Keratinocyte (primary cell): ENCODE measurements at places on chromosomes 7 and 10.

DNA sequence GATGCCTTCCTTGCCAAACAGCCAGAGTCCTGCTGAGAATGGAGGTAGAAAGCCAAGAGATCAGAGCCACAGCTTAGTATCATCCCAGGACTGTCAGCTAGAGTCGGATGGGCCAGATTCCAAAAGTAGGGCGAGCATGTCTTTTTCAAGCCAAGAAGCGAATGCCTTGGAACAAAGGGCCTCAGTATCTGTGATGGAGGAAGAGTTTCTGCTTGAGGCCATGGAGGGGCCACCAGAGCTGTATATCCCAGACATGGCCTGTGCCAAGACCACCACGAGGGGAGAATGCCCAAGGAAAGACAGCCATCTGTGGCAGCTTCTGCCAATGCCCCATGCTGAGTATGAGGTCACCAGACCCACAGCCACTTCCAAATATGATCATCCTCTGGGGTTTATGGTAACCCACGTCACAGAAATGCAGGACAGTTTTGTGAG lies 44.3 kb upstream of the PPP1R17 start:
- no peak for DNase-seq

- DNase-seq, result no peak
Measured at GRCh38 chr7:92785923-92786322, 50.5 kb downstream of the CDK6 start.

DNA sequence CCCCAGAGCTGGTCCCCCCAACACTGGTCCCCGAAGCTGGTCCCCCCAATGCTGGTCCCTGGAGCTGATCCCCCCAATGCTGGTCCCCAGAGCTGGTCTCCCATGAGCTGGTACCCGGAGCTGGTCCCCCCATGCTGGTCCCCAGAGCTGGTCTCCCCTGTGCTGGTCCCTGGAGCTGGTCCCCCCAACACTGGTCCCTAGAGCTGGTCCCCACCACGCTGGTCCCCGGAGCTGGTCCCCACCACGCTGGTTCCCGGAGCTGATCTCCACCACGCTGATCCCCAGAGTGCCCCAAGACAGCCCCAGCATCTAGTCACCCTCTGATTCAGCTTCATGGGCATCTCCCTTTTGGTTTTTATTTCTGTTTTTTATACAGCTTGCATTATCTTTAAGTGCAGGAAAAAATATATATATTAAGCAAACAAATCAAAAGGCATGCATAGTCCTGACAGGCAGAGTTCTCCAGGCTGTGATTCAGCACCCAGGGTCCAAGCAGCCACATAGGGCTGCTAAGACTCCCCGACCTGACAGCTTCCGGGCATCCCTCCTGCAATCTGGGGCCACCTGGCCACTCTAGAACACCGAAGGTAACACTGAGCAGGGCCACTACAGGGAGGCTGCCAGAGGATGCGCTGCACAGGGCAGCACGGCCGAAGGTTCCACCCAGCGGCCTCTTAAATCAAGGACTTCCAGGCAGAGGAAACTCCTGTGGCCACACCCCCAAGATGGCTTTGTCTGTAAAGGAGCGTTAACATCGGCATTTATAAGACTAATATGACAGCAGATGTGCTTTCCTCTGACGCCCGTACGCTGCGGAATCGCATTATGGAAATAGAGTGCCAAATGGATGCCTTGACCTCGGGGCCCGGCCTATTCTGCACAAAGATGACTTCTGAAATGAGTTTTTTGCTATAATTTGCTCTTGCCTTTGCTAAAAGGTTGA lies 215.0 kb downstream of the PTPRN2 start:
- DNase-seq, result no peak

- DNase-seq, result no peak
Measured at GRCh38 chr7:1732072-1732471, 62.0 kb downstream of the ELFN1 start.

DNA sequence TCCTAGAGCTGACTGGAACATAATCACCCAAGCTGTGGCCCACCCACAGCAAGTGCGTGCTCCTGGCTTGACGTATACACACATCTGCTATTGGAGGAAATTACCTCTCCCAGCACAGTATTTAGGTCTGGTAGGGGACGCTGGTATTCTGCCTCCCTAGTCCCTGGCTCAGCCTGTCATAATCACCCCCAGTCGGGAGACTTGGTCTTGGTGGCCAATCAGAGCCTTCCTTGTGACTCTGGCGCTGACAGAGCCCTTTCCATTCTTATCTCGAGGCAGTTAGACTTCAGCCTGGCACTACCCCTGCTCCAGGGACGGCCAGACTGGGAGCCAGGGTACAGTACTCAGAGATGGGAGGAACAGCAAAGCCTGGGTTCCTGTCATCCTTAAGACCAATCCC lies 14.3 kb upstream of the PRKAG2 start:
- DNase-seq, result no peak

- no peak for DNase-seq
Measured at GRCh38 chr7:22571766-22572165, 71.8 kb upstream of the STEAP1B start.

DNA sequence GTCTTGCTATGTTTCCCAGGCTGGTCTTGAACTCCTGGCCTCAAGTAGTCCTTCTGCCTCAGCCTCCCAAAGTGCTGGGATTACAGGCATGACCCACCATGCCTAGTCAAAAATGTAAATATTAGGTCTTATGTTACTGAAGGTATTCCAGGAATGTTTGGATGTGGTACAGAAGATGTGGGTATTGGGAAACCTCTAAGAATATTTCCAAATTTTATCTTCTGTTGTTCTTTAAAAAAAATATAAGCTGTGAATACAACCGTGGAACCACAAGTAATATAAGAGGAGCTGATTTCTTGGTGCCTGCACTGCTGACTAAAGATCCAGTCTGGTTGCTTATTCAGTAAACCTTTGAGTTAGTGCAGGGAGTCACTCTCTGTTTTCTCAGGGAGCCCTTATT lies 178.3 kb downstream of the AUTS2 start:
- no peak for DNase-seq

DNA sequence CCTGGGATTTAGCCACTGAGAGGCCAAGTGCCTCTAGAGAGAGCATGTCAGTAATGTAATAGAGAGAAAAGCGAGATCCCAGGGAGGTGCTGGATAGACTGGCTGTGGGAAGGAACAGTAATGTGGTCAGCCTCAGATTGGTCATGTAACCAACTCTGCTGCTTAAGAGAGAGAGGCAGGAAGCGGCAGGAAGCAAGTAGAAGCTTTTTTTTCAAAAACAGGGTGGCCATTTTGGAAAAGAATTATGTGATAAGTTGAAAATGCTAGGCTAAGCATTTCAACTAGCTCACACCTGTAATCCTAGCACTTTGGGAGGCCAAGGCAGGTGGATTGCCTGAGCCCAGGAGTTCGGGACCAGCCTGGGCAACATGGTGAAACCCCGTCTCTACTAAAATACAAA lies 3.7 kb upstream of the PCOLCE start:
- no peak for DNase-seq

GRCh38 chr7:3956949-3957348 lies 655.9 kb downstream of the SDK1 start:
- DNase-seq, result no peak

DNA sequence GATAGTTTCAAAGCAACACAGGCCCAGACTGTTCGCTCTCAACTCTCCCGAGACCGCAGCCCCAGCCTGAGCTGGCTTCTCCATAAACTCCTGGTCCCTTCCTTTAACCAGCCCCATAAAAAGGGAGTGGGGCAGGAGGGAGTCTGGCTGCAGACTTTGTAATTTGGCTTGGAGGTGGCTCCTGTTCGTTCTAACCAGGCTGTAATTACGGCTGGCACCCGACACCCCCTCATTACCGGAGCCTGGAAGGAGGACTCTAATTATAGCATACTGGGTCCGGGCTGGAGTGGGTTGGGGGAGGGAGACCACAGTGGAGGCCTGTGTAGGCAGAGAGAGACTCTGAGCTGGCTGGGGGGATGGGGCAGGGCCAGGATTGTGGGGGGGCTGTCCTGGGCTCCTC lies 49.7 kb downstream of the UNC5B start:
- DNase-seq, result no peak

DNA sequence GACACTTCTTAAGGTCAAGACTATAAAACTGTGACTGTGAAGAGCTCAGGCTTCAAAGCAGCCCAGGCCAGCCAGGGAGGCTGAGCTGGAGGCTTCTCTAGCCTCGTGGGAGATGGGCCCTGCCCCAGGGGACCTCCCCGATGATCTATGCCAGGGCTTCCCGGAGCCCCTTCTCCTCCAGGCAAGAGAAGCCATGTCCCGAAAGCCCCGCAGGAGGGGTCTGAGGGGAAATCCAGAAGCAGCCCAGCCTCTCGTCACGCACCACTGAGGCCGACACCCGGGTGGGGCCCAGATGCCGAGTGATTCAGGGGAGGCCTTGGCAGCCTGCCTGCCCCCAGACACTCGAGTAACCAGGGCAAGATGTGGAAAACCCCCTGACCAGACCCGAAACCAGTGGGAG lies 63.7 kb downstream of the PROSER2 start:
- no peak for DNase-seq

DNA sequence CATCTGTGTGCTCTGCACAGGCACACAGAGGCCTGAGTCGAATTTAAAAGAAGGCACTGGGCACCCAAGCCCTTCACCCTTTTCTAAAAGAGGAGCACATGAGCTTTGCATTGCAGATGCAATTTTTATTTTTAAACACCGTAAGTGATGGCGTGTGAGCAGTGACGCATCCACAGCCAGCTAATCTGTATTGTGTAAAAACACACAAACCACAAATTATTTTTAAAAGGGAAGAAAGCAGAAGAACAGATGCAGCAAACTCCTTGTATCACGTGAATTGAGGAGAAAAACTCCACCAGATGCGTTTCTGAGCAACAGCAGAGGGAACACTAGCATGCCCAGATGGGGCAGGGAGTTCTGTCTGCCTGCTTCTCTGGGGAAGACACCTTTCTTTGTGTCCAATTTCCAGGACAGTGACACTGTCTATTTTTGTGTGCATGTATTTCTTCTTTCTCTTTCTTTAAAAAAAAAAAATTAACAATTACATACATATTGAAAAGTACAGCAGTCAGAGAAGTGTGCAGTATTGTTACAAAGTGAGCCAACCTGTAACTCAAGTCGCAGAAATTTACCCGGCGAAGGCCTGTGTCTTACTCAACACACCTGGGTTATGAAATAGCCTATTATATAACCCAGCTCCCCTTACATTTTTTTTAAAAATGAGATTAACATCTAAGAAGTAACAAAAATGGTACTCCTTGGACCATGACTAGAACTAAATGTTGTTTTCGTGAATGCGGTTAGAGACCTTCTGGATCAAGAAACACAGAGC lies 39.2 kb downstream of the EEPD1 start:
- no peak for DNase-seq

GRCh38 chr7:19097165-19098055 lies 20.0 kb downstream of the TWIST1 start:
- no peak for DNase-seq

- DNase-seq, result no peak
Measured at GRCh38 chr10:87915406-87915805, 52.0 kb downstream of the PTEN start.

GRCh38 chr10:30915146-30915545 lies 116.5 kb downstream of the ZNF438 start:
- no peak for DNase-seq

DNA sequence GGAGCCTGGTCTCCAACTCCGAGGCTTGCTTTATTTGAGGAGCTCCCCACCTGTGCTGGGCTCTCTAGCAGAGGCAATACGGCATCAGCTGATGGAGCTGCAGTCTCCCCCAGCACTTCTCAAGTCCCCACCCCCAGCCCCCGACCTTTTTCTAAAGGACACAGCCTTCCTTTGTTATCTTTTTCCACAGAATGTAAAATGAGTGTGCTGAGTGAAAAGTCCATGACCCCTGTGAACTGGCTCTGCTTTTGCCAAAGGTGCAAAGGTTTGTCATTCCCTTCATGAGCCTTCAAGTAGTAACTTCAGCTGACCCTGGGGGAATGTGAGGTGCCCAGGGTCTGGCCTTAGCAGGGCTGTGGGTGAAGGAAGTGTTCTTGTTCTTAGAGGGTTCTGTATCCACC lies 25.5 kb downstream of the LRRC4 start:
- no peak for DNase-seq

GRCh38 chr7:18499407-18500177 lies 4.0 kb downstream of the HDAC9 start:
- DNase-seq, result no peak

GRCh38 chr7:135189961-135190360 lies 19.5 kb upstream of the CYREN start:
- DNase-seq, result no peak

DNA sequence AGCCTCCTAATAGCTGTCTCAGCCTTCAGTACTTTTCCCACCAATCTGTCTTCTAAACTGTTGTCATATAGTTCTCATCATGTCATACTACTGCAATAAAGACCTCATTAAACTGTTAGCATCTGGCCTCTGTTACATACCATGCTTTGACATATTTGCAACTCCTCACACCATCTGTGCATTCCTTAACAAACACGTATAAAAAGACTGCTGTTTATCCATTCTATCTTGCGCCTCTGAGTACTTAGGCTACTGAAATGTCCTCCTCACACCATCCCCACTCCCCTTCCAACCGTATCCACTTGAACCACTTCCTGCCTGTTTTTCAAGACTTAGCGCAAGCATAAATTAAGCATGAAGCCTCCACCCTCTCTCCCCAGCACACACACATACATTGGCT lies 41.6 kb downstream of the SLC16A9 start:
- no peak for DNase-seq

- DNase-seq, result no peak
Measured at GRCh38 chr7:106126170-106126938, 14.2 kb upstream of the SYPL1 start.

GRCh38 chr7:128122576-128123290 lies 91.5 kb upstream of the LRRC4 start:
- no peak for DNase-seq

DNA sequence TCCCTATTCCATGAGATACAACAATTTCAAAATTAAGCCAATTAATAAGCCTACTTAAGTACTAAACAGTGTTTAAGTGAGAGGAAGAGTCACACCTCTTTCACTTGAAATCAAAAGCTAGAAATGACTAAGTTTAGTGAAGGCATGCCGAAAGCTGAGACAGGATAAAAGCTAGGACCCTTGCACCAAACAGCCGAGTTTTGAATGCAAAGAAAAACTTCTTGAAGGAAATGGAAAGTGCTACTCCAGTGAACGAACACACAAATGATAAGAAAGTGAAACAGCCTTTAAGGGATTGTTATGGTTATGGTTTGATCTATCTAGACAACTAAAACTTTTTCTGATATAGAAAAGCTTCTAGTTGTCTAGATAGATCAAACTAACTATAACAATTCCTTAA lies 135.4 kb upstream of the KMT2E start:
- no peak for DNase-seq

GRCh38 chr7:49229246-49229645 lies 304.9 kb downstream of the CDC14C start:
- DNase-seq, result no peak
